NCI-H1436 (cell line): ENCODE measurements at places on chromosomes 4 and X.

DNA sequence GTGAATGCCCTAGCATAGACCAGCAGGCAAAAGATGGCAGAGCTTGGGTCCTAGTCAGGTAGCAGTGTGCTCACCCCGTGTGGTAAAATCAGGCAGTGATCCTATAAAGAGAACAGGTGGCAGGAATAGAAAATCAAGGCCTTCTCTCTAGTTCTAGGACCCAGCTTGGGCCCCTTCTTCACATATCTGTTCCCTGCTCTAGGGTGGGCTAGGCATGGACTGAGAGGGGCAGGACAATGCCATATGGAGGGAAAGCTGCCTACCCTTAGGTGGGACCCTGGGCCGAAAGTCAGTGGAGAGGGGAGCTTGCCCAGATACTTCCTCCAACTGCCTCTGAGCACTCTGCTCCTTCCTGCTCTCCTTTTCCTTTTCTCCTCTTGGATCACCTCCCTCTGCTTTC lies 117.4 kb upstream of the NALF2 start:
- DNase-seq, result no peak

GRCh38 chr4:38982361-38983095 lies 49.7 kb downstream of the TMEM156 start:
- no peak for DNase-seq

DNA sequence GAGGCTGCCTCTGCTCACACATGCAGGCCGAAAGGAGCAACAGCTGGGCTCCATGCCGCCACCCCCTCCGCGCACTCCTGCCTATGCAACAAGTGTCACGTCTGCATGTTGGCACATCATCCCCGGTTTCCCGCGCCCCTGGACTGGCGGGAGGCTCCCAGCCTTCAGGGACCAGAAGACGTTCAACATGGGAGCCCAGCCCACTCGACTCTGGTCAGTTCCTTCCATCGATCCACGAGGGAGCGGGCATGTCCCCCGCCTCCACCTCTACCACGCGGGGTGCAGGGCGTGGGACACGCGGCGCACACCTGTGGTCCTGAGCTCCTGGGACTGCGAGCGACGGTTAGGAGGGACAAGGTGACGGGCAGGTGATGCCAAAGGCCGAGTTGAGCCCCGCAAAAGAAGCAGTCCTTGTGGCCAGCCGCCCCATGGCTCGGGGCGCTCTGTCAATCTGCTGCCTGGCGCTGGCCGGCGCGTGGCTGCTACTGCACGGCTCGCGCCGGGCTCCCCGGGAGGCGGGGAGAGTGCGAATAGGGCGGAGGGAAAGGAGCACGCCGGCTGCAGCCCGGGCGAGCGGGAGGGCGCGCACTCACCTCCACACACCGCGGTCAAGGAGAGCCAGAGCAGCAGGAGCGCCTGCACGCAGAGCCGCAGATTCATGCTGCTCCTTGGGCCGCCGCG lies 645 bp downstream of the APLN start:
- DNase-seq, result peak; percentile 11

GRCh38 chr4:102428122-102428521 lies 73.0 kb upstream of the NFKB1 start:
- DNase-seq, result no peak

GRCh38 chrX:40273356-40274050 lies 175.7 kb upstream of the BCOR start:
- DNase-seq, result no peak

- no peak for DNase-seq
Measured at GRCh38 chrX:56029188-56029587, 203.0 kb upstream of the KLF8 start.

DNA sequence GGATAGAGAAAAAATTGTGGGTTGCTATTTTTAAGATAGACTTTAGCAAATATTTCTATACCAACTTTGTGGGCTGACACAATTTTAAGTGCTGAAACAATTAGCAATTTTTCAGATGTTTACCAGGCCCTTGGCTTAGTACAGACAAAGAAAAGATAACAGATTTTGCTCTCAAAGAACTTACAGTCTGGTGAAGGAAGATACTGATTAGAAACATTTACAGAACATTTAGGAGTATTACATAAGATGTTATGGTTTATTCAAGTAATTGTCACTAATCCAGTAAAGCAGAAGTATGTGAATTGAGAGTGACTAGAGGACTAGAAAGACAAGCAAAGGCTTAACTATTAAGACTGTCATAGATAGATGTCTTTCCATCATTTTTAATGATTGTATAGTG lies 35.3 kb upstream of the NDUFC1 start:
- DNase-seq, result no peak

DNA sequence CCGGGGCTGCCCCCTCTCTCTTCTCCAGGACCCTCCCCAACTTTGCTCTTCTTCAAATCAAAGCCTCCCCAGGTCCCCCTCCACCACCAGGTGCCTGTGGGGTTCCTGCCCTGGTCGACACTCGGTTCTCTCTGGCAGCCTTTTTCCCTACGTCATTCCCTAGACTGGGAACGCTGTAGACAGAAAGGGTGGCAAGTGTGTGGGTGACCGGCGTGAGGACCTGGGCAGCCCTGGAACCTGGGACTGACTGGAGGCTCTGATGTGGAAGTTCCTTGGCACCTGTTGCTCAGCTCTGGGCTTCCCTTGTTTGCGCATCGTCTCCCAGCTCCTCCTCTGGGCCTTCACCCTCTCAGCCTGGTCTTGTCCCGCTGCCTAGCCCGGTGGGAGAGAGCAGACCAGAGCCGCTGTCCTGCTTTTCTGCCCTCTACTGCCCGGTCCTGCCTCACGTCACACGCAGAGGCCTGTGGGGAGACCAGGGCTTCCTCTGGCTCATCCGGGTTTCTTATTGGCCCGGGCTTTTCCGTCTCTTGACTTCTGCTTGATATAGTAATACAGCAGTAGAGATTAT lies 1.3 kb downstream of the TACC3 start:
- no peak for DNase-seq
